A549 treated with DMSO at 1 μM for 4 hours (cell line): ENCODE measurements at places on chromosomes 2 and 18. TPM values are rescaled to one million over a fixed set of nuclear protein-coding genes. Genes with fewer than 3 reads are reported as not detected.

The B3GNT7 gene
- total RNA-seq = 1.1 to 2.3 TPM (median 1.6 TPM) in 5 replicates

The TNS1 gene
- 6.1 to 13.5 TPM (median 9.6 TPM) in 5 replicates for total RNA-seq

The CNGA3 gene
- total RNA-seq = 0.03 TPM in 1 of 5 replicates, not detected in the others

The STAT4 gene
- total RNA-seq = 2.7 to 3.8 TPM (median 3.5 TPM) in 5 replicates

The SERPINB4 gene
- 0.12 to 0.28 TPM (median 0.18 TPM) in 5 replicates for total RNA-seq

The CD226 gene
- 0.02 to 0.17 TPM (median 0.07 TPM) in 5 replicates for total RNA-seq

The SLC9A4 gene
- total RNA-seq = not detected in 5 replicates

The CFAP53 gene
- total RNA-seq = 0.27 to 0.50 TPM (median 0.33 TPM) in 5 replicates

The CLEC4F gene
- not detected in 5 replicates for total RNA-seq
